Activated CD4-positive, alpha-beta T cell treated with anti-CD3 and anti-CD28 coated beads for 1 hour (primary cell): ENCODE measurements at places on chromosomes 12 and 14.

- no peak for DNase-seq
These were observed 34.6 kb downstream of the RERG start for GRCh38 chr12:15186597-15186996.

- DNase-seq = no peak
These were observed 37.0 kb downstream of the BTG1 start for GRCh38 chr12:92108651-92109050.

- no peak for DNase-seq
These were observed 23.6 kb upstream of the CD69 start for GRCh38 chr12:9784326-9784725.

DNA sequence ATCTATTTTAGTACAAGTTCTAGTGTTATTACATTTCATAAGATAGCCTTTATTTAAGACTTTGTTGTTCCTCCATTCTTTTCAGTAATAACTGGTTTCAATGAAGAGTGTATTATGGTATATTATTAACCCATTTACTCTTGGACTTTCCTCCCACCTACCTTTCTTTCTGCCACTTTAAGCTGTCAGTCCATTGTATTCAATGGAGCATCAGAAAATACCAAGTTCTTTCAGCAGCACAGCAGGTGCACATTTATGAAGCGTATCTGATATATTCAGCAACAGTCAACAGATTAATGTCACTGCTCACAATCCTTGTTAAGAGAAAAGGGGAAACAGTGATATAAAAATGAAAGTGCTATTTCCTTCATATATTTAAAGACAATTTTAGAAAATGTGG, 660.9 kb downstream of the C12orf50 start:
- no peak for DNase-seq

- no peak for DNase-seq
These were observed 2.1 kb downstream of the FBXO21 start for GRCh38 chr12:117188121-117188665.

DNA sequence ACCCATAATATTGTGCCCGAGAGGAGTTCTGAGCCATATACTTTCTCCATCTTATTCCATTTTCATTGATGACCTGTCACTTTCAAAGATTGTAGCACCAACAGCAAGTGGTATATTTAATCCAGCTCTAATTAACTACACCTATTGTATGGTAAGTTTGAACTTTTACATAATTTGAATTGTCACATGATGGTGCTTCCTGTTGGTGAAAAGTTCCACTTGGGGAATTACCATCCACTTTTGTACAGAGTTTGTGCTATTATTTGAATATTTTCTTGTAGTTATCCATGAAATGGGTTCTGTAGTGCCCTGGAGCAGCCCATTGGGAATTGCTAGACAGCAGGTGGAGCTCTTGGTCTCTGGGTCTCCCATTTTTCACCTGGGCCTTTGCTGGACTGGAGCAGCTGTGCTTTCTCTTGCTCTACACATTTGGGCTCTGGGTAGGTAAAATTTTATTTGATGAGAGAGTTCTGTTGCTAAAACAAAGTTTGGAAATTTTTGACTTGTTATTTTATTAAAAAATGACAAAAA, 3.0 kb downstream of the SMCO3 start:
- no peak for DNase-seq

DNA sequence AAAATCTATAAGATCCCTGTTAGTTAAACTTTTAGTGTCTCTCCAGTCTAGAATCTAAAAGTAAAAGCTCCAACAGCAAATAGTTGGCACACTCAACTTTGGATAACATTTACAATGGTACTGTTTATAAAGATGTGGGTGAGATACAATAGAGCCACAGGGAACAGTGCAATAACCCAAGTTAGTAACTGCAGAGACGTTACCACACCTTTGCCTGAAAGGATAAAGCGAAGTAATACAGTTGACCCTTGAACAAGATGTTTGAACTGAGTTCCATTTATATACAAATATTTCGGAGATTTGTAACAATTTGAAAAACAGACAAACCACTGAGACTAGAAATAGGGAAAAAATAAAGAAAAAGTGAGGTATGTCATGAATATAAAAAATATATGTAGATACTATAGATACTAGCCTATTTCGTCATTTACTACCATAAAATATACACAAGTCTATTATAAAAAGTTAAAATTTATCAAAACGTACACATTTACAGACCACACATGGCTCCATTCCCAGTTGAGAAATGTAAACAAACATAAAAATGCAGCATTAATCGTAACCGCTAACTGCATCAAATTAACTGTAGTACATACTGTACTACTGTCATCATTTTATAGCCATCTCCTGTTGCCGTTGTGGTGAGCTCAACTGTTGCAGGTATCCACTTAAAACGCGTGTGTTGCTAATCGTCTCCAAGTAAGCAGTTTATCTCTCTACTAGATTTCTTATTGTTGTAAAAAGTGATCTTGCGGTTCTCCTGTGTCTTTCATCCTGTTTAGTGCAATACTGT, 56.5 kb upstream of the HIF1A start:
- no peak for DNase-seq

GRCh38 chr12:89552376-89552775, 26.5 kb upstream of the POC1B start:
- no peak for DNase-seq

DNA sequence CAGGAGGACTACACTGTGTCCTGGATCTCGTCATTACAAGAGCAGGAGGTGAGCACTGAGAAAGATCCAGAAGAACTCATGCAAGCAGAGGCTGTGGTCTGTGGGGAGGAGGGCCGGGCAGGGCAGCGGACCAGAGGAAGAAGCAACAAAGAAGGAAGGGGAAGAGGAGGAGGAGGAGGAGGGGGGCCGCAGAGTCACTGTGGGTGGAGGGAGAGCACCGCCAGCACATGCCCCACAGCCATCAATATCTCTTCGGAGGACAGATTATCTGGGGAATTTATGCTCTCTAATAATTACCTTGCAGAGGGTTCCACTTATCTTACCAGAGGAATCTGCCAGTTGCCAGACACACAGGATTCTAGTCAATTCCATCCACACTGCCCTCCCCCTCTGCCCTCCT, 105.6 kb downstream of the DPF3 start:
- no peak for DNase-seq
